Suppressor macrophage treated with lipopolysaccharide for 1 hour (primary cell): ENCODE measurements at places on chromosomes 16 and 17.

DNA sequence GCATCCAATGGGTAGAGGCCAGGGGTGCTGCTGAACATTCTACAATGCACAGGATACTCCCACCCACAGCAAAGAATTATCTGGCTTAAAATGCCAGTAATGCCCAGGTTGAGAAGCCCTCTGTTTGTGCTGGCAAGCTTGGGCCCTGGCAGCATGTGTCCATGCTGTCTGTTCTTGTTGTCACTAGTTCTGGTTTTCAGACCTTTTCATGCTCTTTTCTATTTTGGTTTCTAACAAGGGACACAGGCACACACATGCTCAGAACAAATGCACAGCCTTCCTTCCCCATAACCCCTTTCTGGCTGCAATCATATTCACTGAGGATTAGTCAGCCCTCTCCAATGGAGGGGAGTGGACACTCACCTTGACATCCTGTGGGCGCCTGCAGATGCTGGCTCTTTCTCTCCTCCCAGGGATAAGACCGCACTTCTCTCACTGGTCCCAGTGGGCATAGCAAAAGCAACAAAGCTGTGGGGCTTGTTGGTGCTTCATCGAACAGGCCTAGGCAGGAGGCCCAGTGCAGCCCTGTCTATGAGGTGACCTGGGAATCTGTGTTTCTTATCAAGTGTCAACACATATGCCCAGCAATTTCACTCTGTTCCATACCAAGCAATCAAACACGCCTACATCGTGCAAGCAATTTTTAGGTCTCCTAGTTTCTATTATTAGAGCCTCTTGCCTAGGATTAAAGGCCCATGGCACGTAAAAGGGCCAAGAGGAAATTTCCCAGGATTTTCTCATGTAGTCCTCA, 271.1 kb upstream of the CCL2 start:
- DNase-seq, result no peak

DNA sequence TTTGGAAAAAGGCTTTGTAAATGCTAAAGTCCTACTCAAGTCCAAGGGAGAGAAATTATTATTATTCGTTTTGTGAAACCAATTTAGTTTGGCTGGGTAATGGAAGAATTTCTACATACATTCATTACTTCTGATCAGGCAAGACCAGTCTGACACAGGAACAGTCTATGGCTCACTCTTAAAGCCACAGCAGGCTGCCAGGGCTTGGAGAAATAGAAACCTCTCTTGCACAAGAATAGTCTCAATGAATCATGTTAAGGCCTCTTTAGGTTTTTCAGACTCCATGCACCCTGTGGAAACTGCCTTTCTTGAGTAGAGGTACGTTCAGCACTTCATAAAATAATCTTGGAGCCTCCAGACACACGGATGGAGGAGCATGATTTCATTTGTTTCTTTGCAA, 167.7 kb downstream of the IRX3 start:
- DNase-seq, result no peak

DNA sequence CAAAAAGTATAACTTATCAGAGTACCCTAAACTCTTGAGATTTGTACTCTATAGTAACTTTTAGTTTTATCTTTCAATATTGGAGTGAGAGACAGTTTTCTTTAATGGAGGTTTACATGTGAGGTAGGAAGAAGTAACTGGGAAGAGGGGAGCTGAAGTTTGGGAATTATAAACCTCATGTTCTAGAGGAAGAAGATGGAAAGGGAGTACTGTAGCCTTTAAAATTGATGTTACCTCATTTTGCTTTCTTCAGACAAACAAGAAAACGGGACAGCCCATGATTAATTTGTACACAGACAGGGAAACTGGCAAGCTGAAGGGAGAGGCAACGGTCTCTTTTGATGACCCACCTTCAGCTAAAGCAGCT, 9.5 kb downstream of the FUS start:
- no peak for DNase-seq

DNA sequence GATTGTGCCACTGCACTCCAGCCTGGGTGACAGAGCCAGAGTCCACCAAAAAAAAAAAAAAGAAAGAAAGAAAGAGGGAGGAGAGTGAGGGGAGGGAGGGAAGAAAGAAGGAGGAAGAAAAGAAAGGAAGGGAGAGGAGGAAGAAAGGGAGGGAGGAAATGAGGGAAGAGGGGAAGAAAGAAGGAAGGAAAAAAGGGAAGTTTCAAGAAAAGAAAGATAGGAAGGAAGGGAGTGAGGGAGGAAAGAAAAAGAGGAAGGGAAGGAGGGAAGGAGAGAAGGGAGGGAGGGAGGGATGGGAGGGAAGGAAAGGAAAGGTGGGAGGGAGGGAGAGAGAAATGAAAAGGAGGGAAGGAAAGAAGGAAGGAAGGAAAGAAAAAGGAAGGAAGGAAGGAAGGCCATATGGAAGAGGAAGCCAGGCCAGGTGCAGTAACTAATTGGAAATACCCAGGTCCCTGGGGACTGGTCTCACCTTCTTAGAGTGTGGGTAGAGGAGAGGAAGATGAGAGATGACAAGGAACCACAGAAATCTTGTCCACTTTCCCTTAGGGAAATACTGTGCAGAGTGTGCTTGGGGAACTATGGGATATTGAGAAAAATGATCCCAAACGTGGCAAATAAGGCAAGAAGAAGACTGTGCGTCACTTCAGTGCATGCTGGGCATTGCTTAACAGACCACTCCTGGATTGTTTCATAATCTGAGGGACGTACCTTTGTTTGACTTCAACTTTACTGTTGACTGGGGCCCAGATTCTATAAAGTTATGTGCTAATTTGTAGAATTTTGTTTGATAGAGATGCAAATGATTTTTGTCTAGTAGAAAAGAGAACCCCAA, 15.1 kb upstream of the CSNK2A2 start:
- DNase-seq, result no peak

DNA sequence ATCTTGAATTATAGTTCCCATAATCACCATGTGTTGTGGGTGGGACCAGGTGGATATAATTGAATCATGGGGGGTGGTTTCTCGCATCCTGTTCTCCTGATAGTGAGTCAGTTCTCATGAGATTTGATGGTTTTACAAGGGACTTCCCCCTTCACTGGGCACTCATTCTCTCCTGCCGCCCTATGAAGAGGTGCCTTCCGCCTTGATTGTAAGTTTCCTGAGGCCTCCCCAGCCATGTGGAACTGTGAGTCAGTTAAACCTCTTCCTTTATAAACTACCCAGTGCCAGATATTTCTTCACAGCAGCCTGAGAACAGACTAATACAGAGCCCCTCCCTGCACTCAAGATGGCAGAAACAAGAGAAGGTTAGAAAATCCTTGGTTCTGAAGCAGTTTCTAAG, 26.4 kb downstream of the LDAF1 start:
- DNase-seq, result peak; percentile 58

GRCh38 chr16:16915771-16916170, 536.8 kb downstream of the NPIPA7 start:
- no peak for DNase-seq

DNA sequence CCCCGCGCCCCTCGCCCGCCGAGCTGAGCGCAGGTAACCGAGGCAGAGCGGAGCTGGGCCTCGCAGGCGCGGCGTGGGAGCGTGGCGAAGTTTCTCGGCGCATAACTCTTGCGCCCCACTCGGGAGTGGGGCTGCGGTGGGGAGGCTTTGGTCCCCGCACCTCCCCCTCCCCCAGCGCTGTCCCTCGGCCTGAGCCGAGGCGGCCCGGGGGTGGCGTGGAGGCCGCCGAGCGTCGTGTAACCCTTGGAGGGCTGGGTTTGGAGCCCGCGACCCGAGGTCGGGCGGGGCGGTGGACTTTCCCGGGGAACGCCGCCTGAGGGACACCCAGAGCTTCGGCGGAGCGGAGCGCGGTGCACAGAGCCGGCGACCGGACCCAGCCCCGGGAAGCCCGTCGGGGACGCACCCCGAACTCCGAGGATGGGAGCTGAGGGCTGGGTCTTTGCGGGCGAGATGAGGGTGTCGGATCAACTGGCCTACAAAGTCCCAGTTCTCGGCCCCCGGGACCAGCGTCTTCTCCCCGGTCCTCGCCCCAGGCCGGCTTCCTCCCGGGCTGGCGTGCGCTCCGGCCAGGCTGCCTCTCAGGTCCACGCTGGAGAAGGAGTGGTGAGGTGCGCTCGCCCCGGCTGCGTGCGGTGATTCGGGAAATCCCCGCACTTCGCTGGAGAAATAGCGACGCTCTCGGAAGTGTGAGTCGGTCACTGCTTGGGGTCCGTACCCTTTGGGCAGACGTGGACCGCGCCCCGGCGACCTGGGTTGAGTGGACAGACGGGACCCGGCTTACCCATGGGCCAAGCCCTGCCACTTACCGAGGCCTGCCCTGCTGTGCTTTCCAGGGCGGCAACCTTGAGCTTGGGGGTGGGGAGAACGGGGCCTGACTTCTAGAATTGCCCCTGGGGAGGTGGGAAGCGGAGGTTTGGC, 168.4 kb downstream of the RAB11FIP4 start:
- peak; percentile 76 for DNase-seq

GRCh38 chr16:78990309-78990701, 610.2 kb downstream of the MAF start:
- DNase-seq, result no peak

- DNase-seq, result no peak
Observed at GRCh38 chr16:23252310-23252709, 49.8 kb upstream of the SCNN1B start.

GRCh38 chr16:10605636-10606035, 25.2 kb upstream of the EMP2 start:
- no peak for DNase-seq

- peak; percentile 91 for DNase-seq
Observed at GRCh38 chr17:34246881-34247280, 8.2 kb upstream of the CCL2 start.

- DNase-seq, result no peak
Observed at GRCh38 chr17:82435601-82436583, 14.7 kb downstream of the CYBC1 start.

GRCh38 chr17:8904201-8904600, 36.7 kb upstream of the PIK3R6 start:
- DNase-seq, result no peak

DNA sequence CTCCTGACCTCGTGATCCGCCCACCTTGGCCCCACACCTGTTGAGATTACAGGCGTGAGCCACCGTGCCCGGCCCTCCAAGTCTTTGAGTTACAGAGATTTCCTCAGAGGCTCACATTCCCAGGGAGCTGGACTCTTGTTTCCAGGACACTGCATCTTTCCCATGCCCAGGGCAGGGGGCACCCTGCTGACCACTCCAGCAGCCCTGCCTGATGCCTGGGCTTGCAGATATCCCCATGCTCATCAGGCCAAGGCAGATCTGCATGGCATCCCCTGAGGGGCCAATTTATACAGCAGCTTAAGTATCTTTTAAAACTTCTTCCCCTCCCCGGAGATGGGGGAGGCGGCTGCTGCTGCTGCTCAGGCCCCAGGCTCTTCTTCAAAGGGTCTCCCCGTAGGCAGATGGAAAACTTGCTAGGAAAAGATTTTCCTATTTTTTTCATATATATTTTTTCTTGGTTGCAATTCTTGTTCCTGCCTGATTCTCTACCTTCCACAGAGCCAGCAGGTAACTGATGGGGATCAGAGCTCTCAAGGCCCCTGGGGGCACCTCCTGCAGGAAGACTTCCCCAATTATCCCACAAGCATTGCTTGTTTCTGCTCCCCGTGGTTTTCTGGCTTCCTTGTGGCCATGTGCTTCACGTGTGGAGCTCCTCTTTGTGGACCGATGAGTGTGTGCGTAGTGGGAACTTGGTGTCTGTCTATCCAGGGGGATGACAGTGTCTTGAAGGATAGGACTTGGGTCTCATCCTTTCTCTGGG, 102.2 kb upstream of the SDK2 start:
- DNase-seq, result no peak

DNA sequence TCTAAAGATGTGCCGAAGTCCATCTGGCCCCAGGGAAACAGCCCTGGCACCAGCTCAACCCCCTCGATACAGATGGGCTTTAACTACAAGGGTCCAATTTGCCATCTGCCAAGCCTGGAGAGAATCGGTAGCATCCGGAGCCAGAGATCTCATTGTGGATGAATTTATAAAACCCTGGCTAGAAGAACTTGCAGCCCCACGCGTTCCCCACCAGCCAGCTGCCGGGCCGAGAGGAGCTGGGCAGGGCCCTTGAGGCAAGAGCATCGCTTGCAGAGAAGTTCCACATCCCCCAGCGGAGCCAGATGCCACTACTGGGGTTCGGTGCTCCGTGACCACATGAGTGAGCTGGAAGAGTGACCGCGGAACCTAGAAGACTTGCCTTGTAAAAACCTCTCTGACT, 65.3 kb upstream of the NOL11 start:
- DNase-seq, result no peak

GRCh38 chr16:22421136-22421535, 46.7 kb upstream of the CDR2 start:
- no peak for DNase-seq

GRCh38 chr17:19569785-19570543, 36.3 kb downstream of the SLC47A1 start:
- DNase-seq, result no peak

GRCh38 chr17:66855204-66855603, 20.3 kb downstream of the CACNG5 start:
- no peak for DNase-seq

DNA sequence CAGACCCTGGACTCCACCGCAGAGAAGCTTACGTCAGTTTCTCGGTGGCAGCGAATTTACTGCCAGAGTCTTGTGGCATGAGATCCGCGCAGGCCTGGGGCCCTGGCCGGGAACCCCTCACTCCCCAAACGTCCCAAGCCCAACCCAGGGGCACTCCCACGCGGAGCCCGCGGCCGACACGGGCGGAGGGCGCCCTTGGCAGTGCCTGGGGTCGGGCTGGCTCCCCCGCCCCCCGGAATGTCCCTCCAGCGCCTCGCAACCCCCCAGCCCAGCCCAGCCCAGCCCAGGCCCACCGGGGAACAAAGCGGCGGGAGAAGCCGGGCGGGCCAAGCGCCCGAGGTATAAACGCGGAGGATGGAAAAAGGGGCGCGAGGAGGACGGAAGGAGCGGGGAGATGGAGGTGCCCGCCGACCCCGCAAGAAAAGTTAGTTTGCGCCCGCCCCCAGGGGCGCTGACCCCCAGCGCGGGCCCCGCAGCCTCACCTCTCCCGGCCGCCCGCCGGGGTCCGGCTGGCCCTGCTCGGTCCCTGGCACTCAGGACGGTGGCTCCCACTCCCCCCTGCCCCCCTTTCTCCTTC, 330 bp downstream of the CASKIN2 start:
- DNase-seq, result no peak

GRCh38 chr17:41212524-41213169, 13.8 kb upstream of the KRTAP9-2 start:
- no peak for DNase-seq

GRCh38 chr16:7419441-7419840, 86.8 kb downstream of the RBFOX1 start:
- no peak for DNase-seq

- DNase-seq, result peak; percentile 69
Observed at GRCh38 chr17:55348749-55349354, 72.8 kb downstream of the MMD start.

DNA sequence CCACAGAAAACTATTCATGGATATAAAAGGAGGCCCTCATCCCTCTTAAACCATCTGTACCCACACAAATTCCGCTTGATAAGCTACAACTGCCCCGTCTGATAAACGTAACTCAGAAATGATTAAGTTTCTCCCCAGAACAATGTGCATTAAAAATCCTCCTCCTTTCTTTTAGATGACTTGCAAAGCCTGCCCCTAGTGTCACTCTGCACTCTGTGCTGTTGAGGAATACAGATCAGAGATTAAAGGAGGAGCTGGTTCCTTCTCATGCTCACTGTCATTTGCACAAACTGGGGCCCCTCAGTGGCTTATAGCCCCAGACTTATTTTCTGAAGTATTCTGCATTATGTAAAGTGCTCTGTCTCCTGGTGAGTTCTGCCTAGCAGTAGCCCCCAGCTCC, 33.3 kb downstream of the CDRT15 start:
- no peak for DNase-seq
